Keratinocyte (primary cell): ENCODE measurements at places on chromosomes 11 and 22.

DNA sequence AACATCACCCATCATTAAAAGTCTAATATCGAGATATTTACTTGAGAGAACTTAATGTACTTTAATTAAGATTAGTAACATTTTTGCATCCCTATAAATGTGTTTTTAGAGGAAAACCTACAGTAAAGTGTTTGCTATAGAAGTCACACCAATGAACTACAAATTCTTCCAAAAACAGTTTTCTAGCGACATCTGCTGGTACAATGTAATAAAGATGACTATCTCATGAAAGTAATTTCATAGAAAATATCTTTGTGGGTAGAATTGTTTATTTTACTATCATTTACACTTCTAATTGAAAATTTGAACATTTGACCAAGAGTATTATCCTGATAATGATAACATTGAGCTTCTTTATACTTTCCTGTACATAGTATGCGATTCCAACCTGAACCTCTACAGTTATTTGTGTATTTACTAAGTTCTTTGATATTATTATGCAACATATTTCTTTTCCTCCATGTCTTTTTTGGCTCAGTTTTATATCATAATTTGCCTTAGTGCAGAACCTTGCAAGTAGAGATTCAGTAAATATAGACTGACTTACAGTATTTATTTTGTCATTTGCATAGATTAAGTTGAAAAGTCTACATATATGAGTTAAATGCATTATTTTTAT lies 252.7 kb downstream of the TMEM135 start:
- H3K4me1 ChIP-seq = no peaks in the 10 kb centered on the region
- DNase-seq = no peak
- no peaks in the 10 kb centered on the region for H3K27me3 ChIP-seq
- no peak overlapping the region for H3K4me3 ChIP-seq
- H3K27ac ChIP-seq = no peak overlapping the region
- H3K36me3 ChIP-seq = no peaks in the 10 kb centered on the region

DNA sequence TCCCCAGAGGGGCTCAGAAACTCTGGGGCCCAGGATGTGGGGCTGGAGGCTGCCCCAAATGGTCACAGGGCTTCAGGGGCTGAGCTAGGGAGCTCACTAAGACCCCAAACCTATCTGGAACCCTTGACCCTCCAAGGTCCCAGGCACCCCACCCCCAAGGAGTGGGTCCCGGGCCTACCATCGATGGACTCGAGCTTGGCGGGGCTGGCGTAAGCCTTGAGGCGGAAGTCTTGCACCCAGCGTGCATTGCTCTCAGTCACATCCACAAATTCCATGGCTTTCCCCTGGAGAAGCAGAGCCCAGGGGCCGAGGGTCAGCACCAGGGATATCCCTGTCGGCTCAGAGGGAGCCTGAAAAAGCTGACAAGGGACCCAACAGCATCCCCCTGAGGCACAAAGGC lies 3.5 kb downstream of the GATD1 start:
- no peak overlapping the region for H3K4me3 ChIP-seq
- H3K27me3 ChIP-seq = no peaks in the 10 kb centered on the region
- DNase-seq = no peak
- no peak overlapping the region for H3K27ac ChIP-seq

DNA sequence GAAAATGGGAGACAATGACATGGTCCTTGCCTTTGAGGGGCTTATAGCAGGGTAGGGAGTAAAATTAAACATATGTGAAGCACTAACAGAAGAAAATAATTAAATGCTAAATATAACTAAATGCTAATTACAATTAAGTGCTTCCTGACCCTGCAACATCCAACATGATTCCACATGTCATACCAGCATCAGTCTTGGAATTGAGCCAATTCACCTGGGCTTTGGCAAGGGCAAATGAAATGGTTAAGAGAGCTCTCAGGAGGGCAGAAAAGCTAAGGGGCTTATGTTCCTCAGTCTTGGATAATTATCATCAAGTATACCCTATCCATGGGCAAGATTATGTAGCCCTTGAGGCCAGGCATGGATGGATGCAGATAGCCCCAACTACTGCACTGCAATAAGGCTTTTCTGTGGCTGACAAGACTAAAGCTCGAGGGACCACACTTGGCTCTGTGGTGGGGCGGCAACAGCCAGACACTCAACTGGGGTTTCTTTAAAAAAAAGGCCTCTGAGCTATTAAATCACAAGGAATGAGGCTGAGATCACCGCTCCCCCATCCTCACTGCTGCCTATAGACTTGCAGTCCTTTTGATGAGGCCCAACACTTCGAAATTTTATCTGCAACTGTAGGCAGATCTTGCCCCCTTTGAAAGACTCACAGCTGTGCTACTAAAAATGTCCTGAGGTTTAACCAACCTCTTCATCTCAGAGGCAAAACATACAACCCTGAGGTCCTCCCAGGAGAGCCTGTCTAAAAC lies 39.0 kb downstream of the IL18BP start:
- no peak overlapping the region for H3K4me3 ChIP-seq
- no peaks in the 10 kb centered on the region for H3K27me3 ChIP-seq
- H3K36me3 ChIP-seq = peaks cover 16% of the 10 kb centered on the region
- peak overlapping the region; percentile 24 for H3K27ac ChIP-seq
- DNase-seq = no peak

DNA sequence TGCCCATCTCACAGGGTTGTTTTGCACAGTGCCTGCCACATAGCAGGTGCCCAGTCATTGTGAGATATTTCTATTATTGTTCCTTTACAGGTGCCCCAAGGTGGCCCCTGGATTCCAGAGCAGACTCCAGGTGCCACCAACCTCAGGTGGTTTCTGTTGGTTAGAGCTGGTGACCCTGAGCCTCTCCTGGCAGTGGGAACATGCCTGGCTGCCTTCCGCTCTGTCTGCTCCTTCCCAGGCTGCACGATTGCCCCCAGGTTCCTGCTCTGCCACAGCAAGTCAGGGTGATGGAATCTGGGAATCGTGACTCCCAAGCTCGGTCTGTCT lies 12.6 kb upstream of the OMP start:
- H3K4me3 ChIP-seq = no peak overlapping the region
- H3K27me3 ChIP-seq = no peaks in the 10 kb centered on the region
- no peak overlapping the region for H3K27ac ChIP-seq
- no peak for DNase-seq

GRCh38 chr22:27475548-27475897 lies 326.0 kb downstream of the MN1 start:
- peaks cover 49% of the 10 kb centered on the region for H3K4me1 ChIP-seq
- peak overlapping the region; percentile 99 for H3K27ac ChIP-seq
- no peaks in the 10 kb centered on the region for H3K36me3 ChIP-seq
- no peaks in the 10 kb centered on the region for H3K27me3 ChIP-seq
- peak overlapping the region; percentile 29 for H3K4me3 ChIP-seq

- H3K27ac ChIP-seq = no peak overlapping the region
- H3K4me3 ChIP-seq = no peak overlapping the region
- H3K36me3 ChIP-seq = no peaks in the 10 kb centered on the region
- no peaks in the 10 kb centered on the region for H3K27me3 ChIP-seq
- DNase-seq = no peak
These were observed 50.3 kb downstream of the CADM1 start for GRCh38 chr11:115453693-115454490.

DNA sequence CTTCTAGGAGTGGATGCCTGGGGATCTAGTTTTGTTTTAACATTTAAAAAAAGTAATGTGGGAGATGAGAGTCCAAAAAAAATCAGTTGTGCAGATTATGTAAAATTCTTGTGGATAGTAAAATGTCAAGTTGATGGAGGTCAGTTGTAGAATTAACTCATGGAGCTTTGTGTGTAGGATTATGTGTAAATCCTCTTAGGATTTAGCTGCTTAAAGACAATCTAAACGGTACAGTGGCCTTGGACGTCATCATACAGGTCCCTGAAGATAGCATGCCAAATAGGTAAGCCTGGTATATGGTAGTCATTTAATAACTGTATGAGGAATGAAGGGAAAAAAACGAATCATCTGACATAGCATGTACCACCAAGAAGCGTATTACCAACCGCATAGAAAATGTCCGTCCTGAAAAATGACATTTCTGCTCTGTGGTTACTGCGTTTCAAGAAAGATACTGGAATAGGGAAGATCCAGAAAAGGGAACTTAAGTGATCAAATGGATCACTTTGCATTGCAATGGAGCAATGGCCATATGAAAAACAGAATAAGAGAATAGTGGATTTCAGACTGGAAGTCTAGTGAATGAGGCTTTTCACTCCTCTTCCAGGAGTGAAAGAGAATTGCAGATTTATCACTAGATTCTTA lies 61.3 kb downstream of the BCL2L13 start:
- no peak for DNase-seq
- no peak overlapping the region for H3K27ac ChIP-seq
- H3K4me1 ChIP-seq = no peaks in the 10 kb centered on the region

DNA sequence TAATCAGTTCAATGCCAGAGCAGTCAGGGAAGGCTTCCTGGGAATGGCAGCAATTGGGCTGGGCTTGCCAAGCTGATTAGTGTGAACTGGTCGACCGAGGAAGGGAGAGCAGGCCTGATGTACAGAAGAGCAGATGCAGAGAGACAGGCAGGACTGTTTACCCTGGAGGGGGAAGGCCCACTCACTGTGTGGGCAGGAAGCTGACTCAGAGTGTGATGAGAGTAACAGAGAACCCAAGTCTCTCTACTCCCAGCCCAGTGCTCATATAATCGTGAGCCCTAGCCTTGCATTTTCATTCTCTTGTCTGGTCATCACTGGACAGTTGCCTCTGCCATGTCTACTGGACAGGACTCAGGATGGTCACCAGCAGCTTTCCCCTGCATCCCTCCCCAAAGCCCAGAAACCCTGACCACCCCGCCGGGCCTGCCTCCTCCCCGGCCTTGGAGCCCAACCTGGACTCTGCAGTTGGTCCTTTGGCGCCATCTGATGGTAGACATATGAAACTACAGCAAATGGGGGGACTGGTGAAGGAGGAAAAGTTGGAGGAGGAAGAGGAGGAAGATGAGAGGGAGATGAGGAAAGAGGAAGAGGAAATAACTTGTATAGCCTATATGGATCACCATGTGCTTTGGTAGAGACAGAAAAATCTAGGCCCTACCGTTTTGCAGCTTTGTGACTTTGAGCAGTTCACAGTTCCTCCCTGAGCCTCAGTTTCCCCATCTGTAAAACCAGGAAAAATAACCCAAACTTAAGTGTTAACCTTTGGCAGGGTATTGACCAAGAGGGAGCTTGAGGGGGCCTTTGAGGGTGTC lies 43.4 kb upstream of the PRDM11 start:
- H3K4me3 ChIP-seq = no peak overlapping the region
- peak; percentile 79 for DNase-seq
- H3K27ac ChIP-seq = no peak overlapping the region

DNA sequence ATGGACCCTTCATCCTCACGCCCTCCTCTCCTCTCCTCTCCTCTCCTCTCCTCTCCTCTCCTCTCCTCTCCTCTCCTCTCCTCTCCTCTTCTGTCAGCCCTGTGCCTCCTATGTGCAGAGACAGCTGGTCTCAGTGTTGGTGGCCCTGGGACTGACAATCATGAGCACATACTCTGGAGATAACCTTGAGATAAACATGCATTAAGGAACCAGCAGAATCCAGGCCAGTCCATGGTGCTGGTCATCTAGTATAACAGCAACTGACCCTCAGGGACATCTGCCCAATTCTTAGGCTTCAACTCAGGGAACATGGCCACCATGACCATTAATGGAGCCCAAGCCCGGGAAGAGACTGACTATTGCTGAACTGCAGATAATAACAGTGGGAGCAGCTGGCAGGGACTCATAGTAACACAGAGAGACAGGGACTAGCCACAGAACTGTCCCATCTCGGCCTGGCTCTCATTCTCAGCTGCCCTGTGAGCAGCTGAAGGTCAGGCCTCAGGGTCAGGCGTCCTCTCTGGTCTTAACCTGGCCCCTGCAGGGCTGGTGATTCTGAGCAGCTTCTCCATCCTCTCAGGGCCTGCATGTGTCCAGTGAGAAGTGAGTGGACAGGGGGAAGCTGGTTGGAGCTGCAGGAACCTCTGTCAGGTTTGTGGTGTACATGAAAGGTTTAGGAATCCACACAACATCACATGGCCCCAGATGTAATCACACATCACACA lies 45.4 kb downstream of the GGTLC2 start:
- no peaks in the 10 kb centered on the region for H3K27me3 ChIP-seq
- no peak overlapping the region for H3K27ac ChIP-seq
- no peak overlapping the region for H3K4me3 ChIP-seq
- H3K36me3 ChIP-seq = no peaks in the 10 kb centered on the region

GRCh38 chr11:340539-341512 lies 20.2 kb upstream of the IFITM3 start:
- no peaks in the 10 kb centered on the region for H3K36me3 ChIP-seq
- no peak overlapping the region for H3K27ac ChIP-seq

- H3K36me3 ChIP-seq = no peaks in the 10 kb centered on the region
- H3K27ac ChIP-seq = no peak within 1 kb of the TSS
- DNase-seq = no peak
- H3K27me3 ChIP-seq = peaks cover 5% of the 10 kb centered on the region
- peaks cover 4% of the 10 kb centered on the region for H3K4me1 ChIP-seq
- H3K4me3 ChIP-seq = no peak within 1 kb of the TSS
These were observed at the start of gene SEPTIN3 for GRCh38 chr22:41969110-41969646. Gene SEPTIN3, plus strand, starts transcription at chr22:41969443. Its CDS starts 2,050 bp downstream, at chr22:41971493.

GRCh38 chr11:127061947-127062346 lies 61.4 kb upstream of the KIRREL3 start:
- H3K27ac ChIP-seq = no peak overlapping the region
- H3K4me1 ChIP-seq = no peaks in the 10 kb centered on the region
- no peaks in the 10 kb centered on the region for H3K27me3 ChIP-seq
- no peak overlapping the region for H3K4me3 ChIP-seq
- no peak for DNase-seq
- no peaks in the 10 kb centered on the region for H3K36me3 ChIP-seq

GRCh38 chr11:101061606-101062005 lies 68.0 kb downstream of the PGR start:
- H3K27ac ChIP-seq = no peak overlapping the region
- no peaks in the 10 kb centered on the region for H3K4me1 ChIP-seq
- DNase-seq = no peak
- H3K36me3 ChIP-seq = no peaks in the 10 kb centered on the region
- H3K4me3 ChIP-seq = no peak overlapping the region

DNA sequence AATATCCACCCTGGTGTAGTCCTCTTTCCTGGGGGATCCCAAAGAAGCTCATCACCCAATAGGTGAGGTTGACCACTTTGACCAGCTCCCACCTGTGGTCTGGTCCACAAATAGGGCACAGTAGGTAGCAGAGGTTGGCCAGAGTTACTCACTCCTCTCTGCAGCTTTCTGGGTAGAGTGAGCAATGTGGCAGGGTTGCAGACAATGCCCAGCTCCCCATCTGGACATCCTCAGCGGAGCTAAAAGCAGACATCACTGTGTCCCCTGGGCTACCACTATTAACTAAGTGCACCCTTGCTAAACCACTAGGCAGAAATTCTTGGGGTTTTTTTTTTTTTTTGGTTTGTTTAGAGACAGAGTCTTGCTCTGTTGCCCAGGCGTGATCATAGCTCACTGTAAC lies 48.4 kb upstream of the TP53I11 start:
- H3K27me3 ChIP-seq = peaks cover 3% of the 10 kb centered on the region
- H3K4me3 ChIP-seq = no peak overlapping the region
- no peaks in the 10 kb centered on the region for H3K36me3 ChIP-seq
- no peak overlapping the region for H3K27ac ChIP-seq
